ENCODE measurements at places on chromosomes 16 and 17. TPM values are rescaled to one million over a fixed set of nuclear protein-coding genes. Genes with fewer than 3 reads are reported as not detected.

KCNJ16 gene
- not detected for total RNA-seq

CEP295NL gene
- 1.6 TPM for total RNA-seq

EVPLL gene
- not detected for total RNA-seq

TNRC6C gene
- total RNA-seq = 77.1 TPM

DHRS7C gene
- total RNA-seq = not detected

POLR2C gene
- 79.8 TPM for total RNA-seq

YBX2 gene
- total RNA-seq = not detected

DOC2B gene
- not detected for total RNA-seq

NPIPA8 gene
- not detected for total RNA-seq

KLHL10 gene
- total RNA-seq = not detected

SLC6A2 gene
- not detected for total RNA-seq

BICDL2 gene
- total RNA-seq = not detected

PRCD gene
- not detected for total RNA-seq
